ENCODE measurements at places on chromosomes 2 and 18.

DNA sequence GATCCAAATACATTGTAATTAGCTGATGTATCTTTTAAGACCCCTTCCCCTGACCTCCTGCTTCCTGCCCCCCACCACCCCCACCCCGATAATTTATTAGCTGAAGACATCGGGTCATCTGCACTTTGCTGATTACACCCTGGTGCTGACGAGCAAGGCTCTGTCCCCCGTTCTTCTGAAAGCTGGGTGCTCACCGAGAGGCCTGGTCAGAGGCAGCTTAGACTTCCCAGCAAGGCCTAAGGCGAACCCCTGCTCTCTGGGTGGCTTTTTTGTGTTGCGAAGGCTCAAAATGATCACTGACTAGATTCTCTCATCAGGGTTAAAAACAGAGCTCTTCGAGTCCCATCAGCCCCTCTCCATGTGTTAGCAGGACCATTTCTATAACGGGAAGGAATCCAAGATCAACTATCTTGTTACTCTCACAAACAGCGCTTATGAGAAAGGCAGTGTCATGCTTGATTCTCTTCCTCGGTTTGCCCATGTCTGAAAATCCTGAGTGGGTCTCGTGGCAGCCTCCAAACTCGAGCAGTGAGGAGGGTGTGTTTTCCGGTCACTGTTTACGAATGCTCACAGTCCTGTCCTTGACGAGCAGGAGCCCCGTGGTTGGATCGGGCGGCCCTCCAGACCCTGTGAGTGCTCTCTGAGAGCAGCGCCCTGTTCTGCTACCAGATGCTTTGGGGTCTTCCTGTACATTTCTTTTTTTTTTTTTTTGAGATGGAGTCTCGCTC, 201.6 kb downstream of the HDAC4 start:
- no peak for DNase-seq

DNA sequence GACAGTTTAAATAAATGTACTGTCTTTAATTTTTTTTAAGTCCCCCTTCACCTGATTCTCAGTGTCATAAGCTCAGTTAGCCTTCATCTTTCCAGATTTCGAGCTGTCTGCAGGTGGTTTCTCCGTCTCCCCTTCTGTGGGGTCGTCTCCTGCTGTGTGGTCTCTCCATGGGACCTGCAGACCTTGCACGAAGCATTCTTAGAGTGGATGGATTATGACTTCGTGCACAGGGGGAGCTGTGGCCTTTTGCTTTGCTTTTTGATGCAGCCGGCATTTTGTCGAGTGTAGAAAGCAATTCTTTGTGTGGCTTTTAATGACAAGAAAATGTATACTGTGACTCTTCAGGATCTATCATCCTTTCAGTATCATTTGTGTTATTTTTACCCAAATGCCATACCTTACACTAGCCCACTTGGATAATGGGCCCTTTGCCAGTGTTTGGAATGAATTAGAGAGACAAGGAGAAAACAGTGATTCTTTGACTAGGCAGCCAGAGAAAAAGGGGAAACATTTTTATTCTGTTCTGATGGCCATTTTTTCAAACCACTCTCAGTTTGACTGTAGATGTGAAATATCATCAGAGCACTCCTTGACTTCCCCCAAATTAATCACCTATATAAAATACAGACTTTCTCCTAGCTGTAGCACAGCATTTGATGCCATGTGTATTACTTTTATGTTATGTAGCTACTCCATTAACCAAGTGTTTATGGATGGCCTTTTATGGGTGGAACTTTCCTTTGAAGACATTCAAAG, 54.3 kb downstream of the ITGA6 start:
- DNase-seq: no peak

DNA sequence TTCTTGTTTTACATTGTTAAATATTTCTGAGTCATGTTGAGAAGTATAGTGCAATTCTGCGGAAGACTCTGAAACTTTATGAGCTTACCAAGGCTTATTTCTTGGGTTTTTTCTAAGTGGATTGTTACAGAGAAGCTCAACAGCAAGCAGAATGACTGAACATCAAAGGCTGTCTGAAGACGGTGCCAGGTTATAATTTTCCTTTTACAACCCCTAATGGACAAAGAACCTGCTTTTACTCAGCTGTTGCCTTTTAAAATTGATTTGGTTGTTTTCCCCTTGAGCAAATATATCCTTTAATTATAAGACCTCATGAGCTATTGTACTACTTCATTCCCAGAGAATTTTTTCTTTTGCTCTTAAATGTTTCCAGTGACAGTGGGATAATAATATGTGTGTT, 41.6 kb downstream of the LAMA3 start:
- no peak for DNase-seq

GRCh38 chr2:23505984-23506380, 121.0 kb downstream of the KLHL29 start:
- no peak for DNase-seq

- no peak for DNase-seq
These were observed 27.0 kb upstream of the TWIST2 start for GRCh38 chr2:238820916-238821315.

- DNase-seq: no peak
These were observed 18.0 kb upstream of the TTN start for GRCh38 chr2:178825183-178825582.

- no peak for DNase-seq
These were observed 1.2 kb upstream of the ARID5A start for GRCh38 chr2:96535331-96535730.

DNA sequence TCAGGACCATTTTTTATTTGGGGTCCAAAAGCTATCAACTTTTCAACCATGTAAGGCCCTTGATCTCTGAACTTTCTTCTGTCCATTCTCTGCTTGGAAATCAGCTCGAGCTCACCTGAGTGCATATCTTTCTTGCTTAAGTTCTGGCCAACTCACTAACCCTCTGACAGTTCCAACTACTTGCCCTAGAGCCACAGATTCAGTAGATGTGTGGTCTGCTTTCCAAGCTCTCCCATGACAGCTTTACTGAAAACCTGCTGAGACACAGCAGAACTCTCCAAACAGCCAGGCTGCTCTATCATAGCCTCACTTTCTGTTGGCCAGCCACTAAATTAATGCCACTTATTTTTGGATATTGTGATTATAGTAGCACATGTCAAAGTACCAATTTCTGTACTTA, 21.2 kb upstream of the IKZF2 start:
- DNase-seq: no peak

DNA sequence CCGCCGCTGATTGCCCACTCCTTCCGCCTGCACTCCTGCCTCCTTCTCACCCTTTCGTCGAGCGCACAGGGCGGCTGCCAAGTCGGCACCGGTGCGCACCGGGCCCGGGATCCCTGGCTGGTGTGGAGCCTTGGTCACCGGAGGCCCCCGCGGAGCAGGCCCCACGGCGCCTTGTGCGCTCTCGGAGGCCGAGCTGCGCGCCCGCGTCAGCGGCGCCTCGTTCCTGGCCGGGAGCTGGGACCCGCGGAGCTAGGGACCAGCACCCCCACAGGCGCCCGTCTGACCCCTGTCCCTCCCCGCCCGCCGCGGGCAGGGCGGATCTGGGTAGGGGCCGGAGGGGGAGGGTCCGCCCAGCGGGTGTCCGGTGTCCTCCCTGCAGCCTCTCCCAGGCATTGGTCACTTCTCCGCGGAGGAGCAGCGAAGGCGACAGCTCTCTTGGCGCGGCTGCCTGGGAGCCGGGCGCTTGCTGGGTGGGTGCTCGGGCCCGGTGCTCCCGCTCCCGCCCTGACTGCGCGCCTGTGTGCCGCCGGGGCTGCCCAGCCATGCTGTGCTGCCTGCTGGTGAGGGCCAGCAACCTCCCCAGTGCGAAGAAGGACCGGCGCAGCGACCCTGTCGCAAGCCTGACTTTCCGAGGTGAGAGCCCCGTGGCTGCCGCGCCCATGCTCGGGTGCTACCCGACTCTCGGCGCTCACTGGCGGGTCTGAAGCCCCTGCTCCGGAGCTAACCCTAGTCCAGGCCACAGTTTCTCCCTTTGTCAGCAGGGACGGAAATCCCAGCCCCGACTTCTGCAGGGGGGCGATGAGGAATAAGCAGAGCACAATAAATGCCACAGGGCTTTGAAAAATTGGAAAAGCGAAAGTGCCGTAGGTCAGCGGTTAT, 13.2 kb downstream of the DYSF start:
- DNase-seq: no peak

DNA sequence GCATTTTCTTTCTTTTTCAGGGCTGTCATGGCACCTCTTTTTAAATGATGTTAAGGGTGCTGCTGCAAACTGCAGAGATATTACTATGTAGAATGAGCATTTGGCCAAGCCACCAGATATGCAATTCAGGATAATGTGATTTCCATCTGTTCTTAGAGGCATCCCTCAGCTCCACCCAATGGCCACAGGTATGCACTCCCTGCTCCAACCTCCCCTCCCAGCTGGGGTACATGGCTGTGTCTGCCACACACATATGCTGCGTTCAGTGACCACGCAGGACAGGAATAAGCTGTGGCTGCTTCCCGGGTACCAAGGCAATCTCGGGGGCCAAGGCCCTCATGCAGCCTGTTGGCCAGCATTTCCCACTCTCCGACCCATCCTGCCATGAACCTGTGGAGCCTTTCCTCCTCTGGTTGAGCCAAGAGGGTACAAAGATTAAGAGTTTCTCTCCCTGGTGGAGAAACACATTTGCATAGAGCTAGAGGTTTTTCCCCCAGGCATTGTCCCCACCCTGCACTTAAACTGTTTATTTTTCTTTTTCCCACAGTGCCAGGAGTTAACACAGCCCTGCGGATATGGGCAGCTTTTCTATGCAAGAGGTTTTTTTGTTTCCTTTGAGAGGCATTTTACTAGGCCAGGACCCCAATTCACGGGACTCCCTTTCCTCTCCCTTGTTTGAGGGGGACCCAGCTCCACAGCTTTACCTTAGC, 147.0 kb downstream of the GCA start:
- no peak for DNase-seq

DNA sequence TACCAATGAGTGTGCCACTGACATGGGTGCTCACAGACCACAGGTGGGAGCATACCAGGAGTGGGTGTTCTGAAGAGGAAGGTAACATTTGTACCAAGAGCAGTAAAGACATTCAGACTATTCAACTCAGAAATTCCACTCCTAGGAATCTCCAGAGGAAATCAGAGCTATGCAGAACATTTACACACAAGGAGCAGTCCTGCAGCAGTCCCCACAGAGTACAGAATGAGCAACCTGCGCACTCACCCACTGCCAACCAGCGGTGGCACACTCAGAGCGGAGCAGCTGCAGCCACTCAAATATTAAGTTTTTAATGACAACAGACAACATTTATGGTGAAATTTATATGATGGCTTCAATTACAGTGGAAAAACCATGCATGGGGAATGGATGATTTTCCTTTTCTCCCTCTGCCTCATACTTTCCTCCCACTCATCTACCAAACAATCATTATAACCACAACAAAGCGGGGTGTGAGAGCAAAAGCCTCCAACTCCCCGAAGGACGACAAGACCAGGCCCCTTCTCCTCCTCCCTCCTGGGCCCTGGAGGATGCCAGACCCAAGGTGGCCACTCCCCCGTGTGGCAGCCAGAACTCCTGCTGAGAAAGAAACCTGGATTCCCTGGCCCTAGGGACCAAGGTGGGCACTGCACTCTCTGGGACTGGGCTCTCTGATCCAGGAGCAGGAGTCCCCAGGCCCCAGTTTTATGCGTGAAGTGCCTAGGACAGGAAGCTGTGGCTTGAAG, 5.4 kb downstream of the HS6ST1 start:
- no peak for DNase-seq

DNA sequence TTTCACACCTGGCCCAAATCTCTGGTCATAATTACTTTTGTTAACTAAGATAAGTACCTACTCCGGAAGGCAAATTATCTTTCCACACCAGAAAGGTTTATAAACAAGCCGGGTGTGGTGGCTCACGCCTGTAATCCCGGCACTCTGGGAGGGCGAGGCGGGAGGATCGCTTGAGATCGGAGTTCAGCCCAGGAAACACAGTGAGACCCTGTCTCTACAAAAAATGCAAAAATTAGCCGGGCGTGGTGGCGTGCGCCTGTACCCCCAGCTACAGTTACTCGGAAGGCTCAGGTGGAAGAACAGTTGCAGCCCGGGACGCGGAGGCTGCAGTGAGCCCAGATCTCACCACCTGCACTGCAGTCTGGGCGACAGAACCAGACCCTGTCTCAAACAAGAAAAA, 2.1 kb downstream of the PUM2 start:
- DNase-seq: no peak

DNA sequence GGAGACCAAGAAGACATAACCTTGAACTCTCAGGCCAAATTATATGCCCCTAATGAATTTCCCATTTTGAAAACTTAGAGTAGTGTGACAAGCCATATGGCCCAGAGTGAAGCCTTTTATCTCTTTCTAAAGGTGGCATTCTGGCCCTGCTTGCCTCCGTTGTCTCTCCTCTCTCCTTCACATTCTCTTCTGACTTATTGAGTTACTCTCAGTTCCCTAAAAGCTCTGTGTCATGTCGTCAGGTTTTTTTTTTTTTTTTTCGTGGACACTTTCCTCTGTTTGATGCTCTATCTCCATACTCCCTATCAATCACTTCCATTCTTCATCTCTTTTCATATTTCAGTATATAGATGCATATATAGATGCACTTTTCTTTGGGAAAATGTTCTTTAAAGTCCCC, 128.1 kb upstream of the RPRM start:
- no peak for DNase-seq

- no peak for DNase-seq
These were observed 54.8 kb downstream of the CAVIN2 start for GRCh38 chr2:191791953-191792560.

DNA sequence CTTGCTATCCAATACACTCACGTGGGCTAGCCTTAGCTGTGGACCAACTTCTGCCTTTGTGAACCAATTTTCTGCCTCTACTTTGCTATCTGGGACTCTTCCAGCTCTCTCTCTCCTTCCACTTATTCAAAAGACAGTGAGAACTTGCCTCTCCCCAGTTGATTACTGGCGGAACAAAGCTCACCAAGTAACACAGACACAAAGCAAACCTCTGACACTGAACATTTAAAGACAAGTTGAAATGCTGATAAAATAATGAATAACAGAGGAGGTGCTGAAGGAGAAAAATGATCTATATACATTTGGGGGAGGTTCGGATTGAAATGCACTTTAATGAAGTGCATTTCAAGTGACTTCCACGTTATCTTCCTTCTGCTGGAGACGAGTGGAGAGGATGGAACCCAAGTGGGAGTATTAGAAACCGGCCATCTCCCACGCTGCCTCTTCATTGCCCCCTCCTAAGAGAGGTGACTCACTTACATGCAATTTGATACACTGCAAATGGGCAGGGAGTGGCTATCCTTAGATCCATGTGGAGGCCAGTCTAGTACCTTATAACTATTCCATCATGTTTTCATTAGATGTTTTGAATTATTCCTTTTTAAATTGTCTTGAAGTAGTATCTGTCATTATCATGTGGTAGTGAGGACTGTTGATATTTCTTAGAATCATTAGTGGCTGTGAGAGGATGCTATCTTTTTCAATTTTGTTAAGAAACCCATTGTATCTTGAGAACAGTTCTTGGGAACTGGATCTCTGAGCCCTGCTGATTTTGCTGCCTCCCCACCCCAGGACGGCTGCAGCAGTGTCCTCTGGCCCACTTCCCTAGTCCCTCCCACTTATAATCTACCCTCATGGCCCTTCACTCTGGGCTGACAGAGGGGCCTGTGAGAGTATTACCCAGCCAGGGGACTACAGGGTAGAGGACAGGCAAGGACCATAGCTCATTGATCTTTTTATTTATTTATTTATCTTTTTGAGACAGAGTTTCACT, 6.0 kb upstream of the GLI2 start:
- DNase-seq: no peak

GRCh38 chr2:84879584-84880394, 1.1 kb downstream of the TRABD2A start:
- no peak for DNase-seq

- DNase-seq: no peak
These were observed 50.9 kb downstream of the ADCYAP1 start for GRCh38 chr18:955384-956066.
